ENCODE measurements at places on chromosomes 13 and 19. TPM values are rescaled to one million over a fixed set of nuclear protein-coding genes. Genes with fewer than 3 reads are reported as not detected.

Gene URAD
- not detected for total RNA-seq

GRCh38 chr13:48486362-48486761, 46.5 kb downstream of the RCBTB2 start:
- no peak for DNase-seq

GRCh38 chr13:88005188-88005587, 334.0 kb downstream of the SLITRK5 start:
- DNase-seq = no peak

Gene POU4F1
- total RNA-seq = 0.11 TPM

Gene CLEC17A
- 0.43 TPM for total RNA-seq

DNA sequence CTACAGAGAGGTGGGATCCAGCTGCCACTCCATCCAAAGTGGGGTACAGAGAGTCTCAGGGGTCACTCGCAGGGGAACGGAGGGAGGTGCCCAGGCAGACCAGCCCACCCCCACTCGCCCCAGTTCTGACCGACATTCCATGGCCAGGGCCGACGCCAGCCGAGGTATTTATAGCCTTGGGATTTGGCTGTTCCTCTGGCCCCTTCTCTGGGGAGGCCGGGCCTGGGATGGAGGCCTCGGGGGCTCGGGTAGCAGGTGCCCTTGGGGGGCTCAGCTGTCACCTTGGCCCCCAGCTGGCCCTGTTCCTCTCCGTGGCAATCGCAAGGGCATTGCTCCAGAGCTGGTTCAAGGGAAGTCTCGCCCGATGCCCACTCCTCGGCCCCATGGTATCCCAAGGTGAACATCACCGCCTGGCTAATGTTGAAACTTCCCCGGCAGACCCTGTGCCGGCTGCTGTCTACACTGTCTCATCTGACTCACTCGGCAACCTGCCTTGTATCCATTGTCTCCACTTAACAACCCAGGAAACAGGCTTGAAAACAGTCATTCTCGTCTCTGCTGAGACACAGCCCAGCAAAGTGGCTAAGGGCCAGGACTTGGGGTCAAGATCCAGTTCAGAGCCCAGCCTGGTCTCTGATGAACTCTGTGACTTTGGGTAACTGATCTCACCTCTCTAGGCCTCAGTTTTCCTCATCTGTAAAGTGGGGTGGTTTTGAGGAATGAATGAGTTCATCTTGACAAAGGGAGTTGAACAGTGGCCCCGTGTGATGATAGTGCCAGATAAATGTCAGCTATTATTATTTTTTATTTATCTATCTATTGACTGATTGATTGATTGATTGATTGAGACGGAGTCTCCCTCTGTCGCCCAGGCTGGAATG, 9.7 kb downstream of the PRKACA start:
- no peak for DNase-seq

DNA sequence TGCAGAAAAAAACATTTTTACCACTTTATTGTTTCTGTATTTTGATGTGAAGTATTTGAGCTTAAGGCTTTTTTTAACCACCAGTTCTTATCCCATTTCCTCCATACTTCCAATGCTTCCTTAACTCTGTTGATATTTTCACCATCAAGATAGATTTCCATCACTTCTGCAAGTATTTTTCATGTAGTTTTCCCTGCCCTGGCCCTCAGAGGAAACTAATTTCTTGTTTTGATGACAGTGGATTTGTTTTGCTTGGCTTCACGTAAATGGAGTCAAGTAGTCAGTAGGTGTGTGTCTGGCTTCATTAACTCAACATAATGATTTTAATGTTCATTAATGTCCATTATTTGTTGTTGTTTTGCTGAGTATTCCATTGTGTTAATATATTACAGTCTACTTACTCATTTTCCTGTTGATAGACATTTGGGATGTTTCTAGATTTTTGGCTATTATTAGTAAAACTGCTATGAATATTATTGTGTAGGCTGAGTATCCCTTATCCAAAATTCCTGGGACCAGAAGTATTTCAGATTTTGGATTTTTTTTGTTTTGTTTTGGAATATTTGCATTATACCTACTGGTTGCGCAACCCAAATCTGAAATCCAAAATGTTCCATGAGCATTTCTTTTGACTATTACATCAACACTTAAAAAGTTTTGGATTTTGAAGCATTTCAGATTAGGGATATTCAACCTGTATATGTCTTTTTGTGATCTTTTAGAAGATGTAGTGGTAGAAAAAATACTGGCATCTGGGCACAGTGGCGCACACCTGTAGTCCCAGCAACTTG, 23.3 kb downstream of the ZNF582 start:
- DNase-seq = no peak

DNA sequence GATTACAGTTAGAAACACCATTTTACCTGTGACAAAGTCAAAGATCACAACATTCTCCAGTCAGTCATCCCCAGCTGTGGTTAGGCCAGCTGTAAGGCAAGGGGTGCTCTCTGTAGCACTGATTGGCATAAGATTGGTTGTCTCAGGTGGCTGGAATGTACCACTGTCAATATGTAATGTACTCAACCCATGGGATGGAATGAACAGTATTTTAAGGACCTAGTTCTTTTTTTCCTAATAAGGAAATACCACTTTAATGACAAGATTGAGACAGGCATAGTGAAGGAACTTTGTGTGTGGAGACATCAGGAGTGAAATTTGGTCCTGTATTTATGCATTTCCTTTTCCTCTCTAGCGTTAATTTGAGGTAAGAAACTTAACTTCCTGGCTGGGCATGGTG, 310.7 kb downstream of the ITGBL1 start:
- DNase-seq = no peak

GRCh38 chr13:39370048-39370447, 232.9 kb downstream of the LHFPL6 start:
- no peak for DNase-seq

Gene KANK3
- 1.5 TPM for total RNA-seq

- no peak for DNase-seq
Observed at GRCh38 chr13:112187527-112188297, 120.8 kb downstream of the SOX1 start.

DNA sequence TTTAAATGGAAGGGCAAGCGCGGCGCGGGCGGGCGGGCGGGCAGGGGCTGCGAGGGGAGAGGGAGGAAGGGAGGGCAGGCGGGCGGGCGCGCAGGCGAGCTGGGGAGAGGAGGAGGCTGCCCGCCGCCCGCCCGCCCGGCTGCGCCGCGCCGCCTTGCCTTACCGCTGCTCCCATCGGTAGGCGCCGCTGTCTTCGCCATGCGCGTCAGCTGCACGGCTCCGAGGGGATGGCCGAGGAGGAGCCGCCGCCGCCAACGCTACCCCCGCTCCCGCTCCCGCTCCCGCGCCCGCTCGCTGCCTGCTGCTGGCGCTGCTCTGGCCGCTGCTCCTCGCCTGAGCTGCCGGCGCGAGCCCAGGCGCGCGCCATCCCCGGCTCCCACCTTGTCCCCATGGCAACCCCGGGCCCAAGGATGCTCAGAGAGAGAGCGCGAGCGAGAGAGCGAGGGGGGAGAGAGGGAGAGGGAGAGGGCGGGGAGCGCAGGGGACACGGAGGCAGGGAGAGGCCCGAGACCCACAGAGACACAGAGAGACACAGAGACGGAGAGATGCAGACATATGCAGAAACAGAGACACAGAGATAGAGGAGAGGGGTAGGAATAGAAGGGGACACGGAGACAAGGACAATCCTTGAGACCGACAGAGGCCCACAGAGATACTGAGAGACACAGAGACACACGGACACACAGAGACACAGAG, 40.3 kb downstream of the DEDD2 start:
- no peak for DNase-seq

DNA sequence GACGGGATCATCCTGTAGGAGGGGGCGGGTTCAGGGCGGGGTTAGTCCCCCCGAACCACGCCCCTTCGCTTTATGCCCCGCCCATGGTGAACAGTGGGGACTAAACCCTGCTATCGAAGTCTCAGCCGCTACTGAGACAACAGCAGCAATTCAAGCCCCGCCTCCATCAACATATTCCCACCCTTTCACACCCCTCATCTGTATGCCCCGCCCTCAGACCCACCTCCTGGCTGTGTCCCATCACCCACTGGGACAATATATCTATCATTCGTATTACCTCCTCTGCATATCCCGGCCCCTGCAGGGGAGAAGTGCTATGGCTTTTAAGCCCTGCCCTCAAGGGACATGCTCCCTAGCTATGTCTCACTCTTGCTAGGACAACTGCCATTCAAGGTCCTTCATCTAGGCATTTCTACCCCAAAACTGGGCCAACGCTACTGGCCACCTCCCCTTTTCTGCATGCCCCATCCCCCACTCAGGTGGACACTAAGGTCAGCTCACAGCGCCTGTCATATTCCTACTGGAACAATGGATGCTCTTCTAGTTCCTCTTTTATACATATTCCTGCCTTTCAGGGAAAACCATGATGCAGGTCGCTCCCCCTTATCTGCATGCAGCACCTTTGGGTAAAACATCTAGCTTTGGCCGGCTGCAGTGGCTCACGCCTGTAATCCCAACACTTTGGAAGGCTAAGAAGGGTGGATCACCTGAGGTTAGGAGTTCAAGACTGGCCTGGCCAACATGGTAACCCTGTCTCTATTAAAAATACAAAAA, 11.9 kb downstream of the LRFN1 start:
- no peak for DNase-seq

Gene IGFL1
- not detected for total RNA-seq

- DNase-seq = no peak
Observed at GRCh38 chr19:19470579-19470978, 44.8 kb downstream of the TSSK6 start.

- no peak for DNase-seq
Observed at GRCh38 chr13:44908266-44908665, 81.0 kb downstream of the NUFIP1 start.

- no peak for DNase-seq
Observed at GRCh38 chr13:30049692-30050091, 199.3 kb upstream of the UBL3 start.

DNA sequence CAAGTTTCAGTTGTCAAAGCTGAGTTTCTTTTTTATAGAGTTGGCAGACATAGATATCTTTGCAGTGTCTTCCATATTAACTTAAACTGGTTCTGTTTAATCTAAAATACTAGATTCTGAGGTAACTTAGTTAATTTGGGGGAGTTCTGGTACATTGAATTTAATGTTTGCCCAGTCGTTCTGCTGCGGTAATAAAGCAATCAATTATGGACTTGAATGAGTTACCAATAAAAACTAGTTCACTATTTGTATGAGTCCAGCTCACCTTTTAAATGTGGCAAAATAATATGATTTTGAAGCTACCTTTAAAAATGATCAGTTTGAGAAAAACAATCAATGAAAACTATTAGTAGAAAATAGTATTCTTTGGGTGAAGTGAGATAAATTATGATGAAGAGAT, 90.2 kb downstream of the LMO7 start:
- no peak for DNase-seq

GRCh38 chr13:35838356-35838755, 292.8 kb downstream of the DCLK1 start:
- DNase-seq = no peak

Gene BEST2
- total RNA-seq = not detected

DNA sequence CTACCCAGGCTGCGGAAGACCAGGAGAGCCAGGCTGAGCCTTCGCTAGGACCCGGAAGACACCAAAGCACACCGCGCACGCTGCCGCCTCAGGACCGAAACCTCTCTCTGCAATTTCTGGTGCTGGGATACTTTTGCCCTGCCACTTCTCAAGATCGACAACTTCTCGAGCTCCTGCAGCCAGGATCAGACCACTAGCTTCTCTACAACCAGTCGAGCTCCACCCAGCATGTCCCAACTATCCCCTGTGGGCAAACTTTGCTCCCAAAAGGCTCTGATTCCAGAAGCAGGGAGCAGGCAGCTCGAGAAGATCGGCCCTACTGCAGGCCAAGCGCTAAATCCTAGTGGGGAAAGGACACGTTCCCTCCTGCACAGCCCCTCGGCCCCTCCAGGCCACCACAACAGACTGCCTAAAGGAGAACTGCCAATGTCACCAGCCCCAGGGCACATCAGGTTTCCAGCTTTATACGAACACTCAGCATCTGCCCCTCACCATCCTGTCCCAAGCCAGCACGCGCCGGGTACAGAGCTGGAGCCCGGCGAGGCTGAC, 979 bp downstream of the AKAP8 start:
- peak; percentile 54 for DNase-seq

GRCh38 chr13:40043764-40044163, 388.3 kb downstream of the COG6 start:
- no peak for DNase-seq

Gene ZNF470
- total RNA-seq = 4.4 TPM

Gene ZNF814
- 12.1 TPM for total RNA-seq

Gene KCTD4
- total RNA-seq = not detected

GRCh38 chr13:26457212-26457611, 100.3 kb upstream of the WASF3 start:
- DNase-seq = no peak

Gene ZNF177
- total RNA-seq = 0.41 TPM

Gene SPRED3
- total RNA-seq = 6.7 TPM

- DNase-seq = no peak
Observed at GRCh38 chr19:34317311-34317927, 47.6 kb upstream of the GPI start.

GRCh38 chr19:21603431-21604231, 98.2 kb downstream of the ZNF429 start:
- no peak for DNase-seq

Gene LILRB1
- total RNA-seq = 0.34 TPM

DNA sequence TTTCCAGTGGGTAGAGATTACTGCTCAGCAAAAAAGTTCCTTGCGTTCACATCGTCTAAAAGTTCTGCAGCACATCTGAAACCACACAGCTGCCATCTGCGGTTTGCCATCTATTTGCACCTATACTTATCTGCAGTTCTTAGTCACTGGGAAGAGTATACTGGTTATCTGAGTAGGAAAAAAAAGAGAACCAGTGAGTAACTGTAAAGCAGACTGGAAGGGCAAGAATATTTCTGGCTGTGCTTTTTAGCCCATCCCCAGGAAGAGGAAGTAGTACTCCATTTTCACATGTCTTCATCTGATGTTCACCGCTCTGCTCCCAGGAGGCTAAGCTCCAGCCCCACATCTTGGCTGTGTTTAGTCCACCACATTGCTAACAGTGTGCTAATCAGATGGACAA, 35.6 kb downstream of the EFNB2 start:
- DNase-seq = no peak

DNA sequence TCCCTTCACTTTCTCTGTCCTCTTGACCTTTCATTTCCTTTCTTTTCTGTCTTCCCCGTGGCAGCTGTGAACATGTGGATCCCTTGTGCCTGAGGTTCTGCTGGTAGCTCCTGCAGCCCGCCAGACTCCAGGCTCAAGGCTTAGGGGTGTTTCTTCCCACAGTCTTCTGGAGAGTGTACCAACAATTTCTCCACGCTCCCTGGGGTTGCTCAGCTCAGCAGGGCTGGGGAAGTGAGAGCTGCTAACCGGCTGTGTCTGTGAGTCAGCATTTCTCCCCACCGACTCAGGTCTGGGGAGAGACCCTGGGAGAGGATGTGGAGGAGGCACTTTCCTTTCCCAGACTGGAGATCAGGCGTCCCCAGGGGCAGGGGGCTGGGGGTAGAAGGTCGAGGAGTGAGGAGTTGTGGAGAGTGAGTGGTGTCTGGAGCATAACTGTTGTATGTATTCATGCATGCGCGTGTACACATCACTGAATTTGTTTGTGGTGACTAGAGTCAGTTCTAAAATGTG, 193.6 kb downstream of the KCNRG start:
- DNase-seq = no peak

DNA sequence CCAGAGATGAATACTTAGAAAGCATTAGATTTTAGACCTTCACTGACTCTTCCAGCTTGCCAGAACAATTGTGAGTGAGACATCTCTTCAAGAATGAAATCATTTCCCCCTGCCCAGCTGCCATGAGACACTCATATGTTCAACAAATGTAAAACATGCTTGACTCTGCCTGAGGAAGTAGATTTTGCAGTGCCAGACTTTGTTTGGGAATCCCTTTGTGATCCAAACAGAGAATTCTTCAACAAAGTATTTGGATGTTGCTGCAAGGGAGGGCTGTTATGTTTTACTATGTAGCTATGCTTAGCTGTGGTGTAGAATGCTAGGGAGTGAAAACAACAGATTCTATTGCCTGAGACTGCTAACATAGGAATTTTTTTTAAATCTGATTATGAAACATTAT, 416.4 kb downstream of the DCT start:
- no peak for DNase-seq

Measured in activated naive CD4-positive, alpha-beta T cell treated with anti-CD3 and anti-CD28 coated beads, Interleukin-2, amount 50 U/mL, for 72 hours (primary cell).